ENCODE measurements at places on chromosomes 5 and 9.

- no peaks in the 10 kb centered on the region for H3K4me1 ChIP-seq
- peak; percentile 49 for DNase-seq
- no peaks in the 10 kb centered on the region for H3K27me3 ChIP-seq
- no peak overlapping the region for H3K4me3 ChIP-seq
These were observed 121.6 kb downstream of the MEF2C start for GRCh38 chr5:88761269-88761850.

DNA sequence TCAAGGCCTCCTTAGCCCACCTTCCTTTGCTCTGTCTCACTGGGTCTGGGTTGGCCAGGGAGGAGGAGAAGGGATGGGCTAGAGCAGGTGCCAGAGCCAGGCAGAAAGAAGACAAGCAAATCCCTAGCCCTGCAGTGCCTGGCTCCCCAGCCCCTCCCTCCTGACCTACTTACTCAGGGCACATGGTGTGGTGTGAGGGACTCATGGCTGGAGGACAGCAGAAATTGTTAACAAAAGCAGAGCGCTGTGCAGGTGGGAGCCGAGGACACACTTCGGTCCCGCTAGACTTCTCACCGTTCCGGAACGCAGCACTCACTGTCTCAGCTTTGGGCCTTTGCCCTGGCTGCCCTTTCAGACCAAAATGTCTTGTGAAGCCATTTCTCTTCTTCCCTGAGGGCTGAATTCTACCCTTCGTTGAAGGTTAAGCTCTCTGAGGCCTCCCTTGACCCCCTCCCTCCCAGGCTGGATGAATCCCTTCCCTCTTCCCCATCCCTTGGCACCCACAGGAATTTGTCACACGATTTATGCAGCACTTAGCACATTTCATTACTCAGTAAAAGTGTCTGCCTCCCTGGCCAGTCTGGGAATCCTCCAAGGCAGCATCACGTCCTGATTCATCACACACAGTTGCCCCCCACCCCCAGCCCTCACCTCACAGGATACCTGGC is 263.9 kb upstream of the TRPC7 start:
- H3K27ac ChIP-seq, result no peak overlapping the region
- no peak overlapping the region for H3K4me3 ChIP-seq
- H3K27me3 ChIP-seq, result no peaks in the 10 kb centered on the region
- H3K36me3 ChIP-seq, result no peaks in the 10 kb centered on the region
- no peak for DNase-seq
- H3K4me1 ChIP-seq, result no peaks in the 10 kb centered on the region

GRCh38 chr9:124855566-124855943 is 2.3 kb downstream of the WDR38 start:
- no peak overlapping the region for H3K27ac ChIP-seq
- H3K4me1 ChIP-seq, result peaks cover 6% of the 10 kb centered on the region
- no peak for DNase-seq

DNA sequence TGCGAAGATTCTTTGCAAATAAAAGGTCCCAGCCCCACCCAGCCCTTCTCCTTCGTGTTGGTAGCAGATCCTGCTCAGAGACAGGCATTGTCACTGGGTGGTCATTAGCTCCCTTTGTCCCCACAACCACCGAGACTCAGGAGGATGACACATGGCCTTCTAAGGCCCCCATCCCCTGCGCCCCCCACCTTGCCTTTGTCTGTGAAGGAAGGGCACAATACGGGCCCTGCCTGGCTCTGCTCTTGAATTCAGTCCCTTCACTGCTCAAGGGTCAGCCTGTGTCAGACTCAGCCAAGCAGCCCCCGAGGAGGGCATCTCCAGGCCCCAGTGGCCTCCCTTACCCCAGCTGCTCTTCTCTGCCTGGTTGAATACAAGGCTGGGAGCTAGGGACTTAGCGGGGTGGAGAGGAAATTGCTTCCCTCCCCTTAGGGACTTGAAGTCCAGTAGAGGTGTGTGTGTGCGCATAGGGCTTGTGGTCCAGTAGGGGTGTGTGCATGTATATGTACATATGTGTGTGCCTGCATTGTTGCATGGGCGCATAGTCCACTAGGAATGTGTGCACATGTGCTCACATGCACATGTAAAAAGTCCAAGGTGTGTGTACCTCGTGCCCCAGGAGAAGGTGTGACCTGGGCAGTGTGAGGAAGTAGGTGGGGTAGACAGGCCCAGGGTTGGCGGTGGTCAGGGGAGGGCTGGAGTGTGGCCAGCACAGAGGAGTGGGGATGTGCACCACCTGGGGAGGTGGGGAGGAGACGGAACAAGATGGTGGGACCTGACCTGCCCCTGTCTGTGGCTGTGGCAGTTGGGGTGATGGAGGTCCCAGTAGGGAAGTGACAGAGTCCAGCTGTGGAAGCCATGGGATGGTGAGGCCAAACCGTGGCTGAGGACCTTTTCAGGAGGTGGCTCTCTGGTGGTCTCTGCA is 59.1 kb downstream of the PHF2 start:
- no peaks in the 10 kb centered on the region for H3K27me3 ChIP-seq
- DNase-seq, result no peak
- H3K4me3 ChIP-seq, result no peak overlapping the region
- H3K27ac ChIP-seq, result no peak overlapping the region
- no peaks in the 10 kb centered on the region for H3K4me1 ChIP-seq

Data from fibroblast of lung (primary cell).